Forelimb muscle (tissue), 1 donor: ENCODE measurements at places on chromosomes 3 and 15.

- DNase-seq: no peak
These were observed 303.4 kb upstream of the NR2E3 start for GRCh38 chr15:71506946-71507345.

DNA sequence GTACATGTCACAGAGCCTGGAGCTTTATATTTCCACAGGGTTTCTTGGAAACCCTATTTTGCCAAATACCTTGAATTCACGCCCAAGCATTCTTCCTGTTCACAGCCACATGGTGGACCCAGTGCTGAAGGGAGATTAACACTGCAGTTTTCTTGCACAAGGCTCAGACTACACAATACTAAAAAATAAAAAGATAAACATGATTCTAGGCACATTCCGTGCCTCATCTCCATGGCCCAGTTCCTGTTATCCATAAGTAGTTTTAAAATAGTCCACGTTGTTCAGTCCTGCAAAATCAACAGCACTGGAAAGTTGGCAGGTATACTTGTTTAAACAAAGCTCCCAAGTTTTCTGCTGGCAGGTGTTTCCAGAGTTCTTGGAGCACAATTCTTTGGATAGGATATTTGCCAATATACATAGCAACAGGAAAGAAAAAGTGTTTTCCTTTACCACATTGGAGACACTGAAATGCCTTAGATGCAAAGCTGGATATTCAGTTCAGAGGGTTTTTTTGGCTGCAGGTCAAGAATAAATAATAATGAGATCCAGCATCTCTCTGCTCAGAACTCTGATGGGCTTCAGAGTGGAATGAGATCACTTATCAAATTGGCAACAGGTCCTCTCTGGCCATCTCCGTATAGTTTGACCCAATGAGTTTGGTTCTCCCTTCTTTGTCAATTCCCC lies 88.1 kb upstream of the TGFBR2 start:
- peak; percentile 79 for DNase-seq

GRCh38 chr3:13159890-13160289 lies 86.7 kb upstream of the IQSEC1 start:
- no peak for DNase-seq

DNA sequence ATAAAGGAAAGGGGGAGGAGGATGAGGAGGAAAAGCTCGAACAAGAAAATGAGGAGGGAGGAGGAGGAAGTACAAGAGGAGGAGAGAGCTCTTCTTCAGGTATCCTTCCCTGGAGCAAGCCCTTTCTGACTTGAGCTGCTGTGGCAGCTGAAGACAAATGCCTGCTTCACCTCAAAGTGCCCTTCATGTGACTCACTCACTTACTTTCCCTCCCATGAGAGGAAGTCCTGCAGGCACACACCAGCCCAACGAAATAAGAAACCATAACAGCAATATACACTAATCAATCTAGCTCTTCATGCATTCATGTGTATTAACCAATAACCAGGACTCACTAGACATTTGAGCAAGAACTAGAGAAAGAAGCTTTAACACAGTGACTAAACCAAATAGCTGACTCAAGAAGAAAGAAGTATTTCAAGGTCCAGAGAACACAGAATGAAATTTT lies 251.9 kb downstream of the IGSF11 start:
- DNase-seq: no peak

GRCh38 chr3:150360966-150361365 lies 47.1 kb upstream of the TSC22D2 start:
- DNase-seq: no peak

- DNase-seq: no peak
These were observed 36.8 kb downstream of the CCR3 start for GRCh38 chr3:46278816-46279672.

GRCh38 chr15:52021128-52021671 lies 2.2 kb downstream of the MAPK6 start:
- no peak for DNase-seq

- DNase-seq: no peak
These were observed 9.3 kb downstream of the ARPP19 start for GRCh38 chr15:52559575-52559974.

GRCh38 chr3:98564282-98565005 lies 29.0 kb downstream of the CPOX start:
- DNase-seq: no peak

DNA sequence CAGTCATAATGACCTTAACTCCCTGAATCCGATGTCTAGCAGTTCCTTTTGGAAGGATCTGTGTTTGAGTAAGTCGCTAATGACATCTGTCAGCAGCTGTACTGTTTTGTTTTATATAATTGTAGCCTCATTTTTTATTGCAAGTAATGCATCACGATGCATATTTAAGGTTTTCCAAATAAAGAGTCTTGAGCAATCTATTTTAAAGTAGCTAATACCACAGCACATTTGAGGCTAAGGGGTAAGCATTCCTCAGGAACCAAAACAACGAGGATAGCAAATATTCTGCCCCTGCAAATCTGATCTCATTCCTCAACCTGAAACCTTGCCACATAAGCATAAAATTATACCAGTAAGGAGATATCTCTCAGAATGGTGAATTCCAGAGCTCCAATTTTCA lies 98.7 kb downstream of the TBC1D5 start:
- DNase-seq: no peak

GRCh38 chr3:122497425-122497824 lies 17.3 kb downstream of the KPNA1 start:
- no peak for DNase-seq

DNA sequence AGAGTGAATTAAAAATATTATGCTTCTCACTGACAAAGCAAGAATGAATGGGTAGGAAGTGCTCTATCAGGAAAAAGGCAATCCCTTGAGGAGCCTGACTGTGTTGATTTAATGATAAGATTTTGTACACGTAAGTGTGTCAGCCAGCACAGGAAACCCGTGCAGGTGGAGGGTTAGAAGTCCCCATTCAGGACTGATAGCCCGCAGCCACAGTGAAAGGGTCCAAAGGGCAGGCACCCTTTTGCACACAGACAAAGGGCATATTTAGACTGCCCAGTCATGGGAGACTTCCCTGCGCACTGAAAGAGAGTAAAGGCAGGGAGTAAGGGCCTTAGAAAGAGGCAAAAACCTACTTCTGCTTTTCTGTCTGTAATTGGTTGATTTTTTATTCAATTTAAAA lies 26.4 kb upstream of the SKIL start:
- DNase-seq: no peak

- DNase-seq: no peak
These were observed 315.5 kb downstream of the FHIT start for GRCh38 chr3:60935709-60936108.

DNA sequence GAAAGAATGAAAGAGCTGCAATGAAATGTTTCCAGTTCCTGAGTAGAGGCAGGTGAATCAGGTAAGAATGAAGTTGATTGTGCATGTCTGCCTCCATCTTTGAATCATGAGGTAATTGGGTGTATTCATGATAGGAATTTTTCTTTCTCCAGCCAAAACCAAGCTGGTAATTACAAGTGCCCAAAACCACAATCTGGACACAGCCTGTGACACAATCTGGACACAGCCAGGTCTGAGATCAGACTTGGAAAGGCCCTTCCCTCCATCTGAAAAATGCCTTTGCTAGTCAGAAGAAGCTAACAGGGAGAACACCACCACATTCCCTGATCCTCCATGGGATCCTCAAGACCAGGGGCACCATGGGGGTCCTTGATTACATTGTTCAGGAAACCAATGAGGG lies 338.5 kb upstream of the THBS1 start:
- DNase-seq: no peak

- no peak for DNase-seq
These were observed 78.2 kb downstream of the CHAC1 start for GRCh38 chr15:41031232-41032078.

GRCh38 chr3:187000711-187001151 lies 70.4 kb downstream of the ST6GAL1 start:
- no peak for DNase-seq

DNA sequence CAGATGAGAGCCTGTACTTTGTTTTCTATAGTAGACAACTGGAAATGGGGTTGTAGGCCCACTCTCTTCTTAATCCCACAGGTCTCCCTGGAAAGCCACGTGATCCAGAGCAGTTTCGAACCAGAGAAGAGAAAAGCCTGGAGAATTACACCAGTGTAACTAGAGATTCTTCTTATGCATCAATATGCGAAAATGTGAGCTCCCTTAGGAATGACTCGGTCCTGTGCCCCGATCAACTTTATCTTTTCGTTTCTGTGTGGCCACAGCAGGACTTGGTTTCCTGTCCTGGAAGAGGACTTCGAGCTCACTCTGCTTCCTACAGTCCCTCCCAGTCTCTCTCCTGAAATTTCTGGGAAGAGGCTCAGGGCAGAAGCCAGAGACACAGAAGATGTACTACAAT lies 73.8 kb upstream of the TPM1 start:
- no peak for DNase-seq

- no peak for DNase-seq
These were observed 217.0 kb upstream of the ICE2 start for GRCh38 chr15:60695713-60696522.

- no peak for DNase-seq
These were observed 73.3 kb downstream of the CHCHD6 start for GRCh38 chr3:126777366-126777765.

GRCh38 chr3:101195951-101196713 lies 124.2 kb downstream of the IMPG2 start:
- no peak for DNase-seq

DNA sequence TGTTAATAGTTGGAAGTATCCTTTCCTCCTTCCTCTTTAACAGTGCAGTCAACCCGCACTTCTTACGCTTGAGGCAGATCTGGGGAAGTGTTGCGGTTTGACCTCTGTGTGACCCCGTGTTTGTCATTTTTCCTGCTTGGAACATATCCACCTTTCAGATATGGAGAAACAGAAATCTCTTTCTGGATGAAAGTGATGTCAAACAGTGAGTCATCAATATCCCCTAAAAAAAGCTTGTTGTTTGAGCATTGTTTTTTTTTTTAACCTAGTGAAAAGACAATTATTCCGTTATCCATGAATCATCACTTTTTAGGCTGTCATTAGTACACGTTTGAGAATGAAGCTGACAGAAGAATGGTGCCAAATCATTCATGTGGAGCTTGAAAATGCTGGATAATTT lies 293.7 kb downstream of the ARPP21 start:
- no peak for DNase-seq

GRCh38 chr3:154356009-154356408 lies 31.7 kb upstream of the DHX36 start:
- DNase-seq: no peak

- no peak for DNase-seq
These were observed 721 bp upstream of the ZIC1 start for GRCh38 chr3:147408188-147409100.
